Ovary (tissue), 10 donors: ENCODE measurements at places on chromosomes 13 and 19. TPM values are rescaled to one million over a fixed set of nuclear protein-coding genes. Genes with fewer than 3 reads are reported as not detected.

DNA sequence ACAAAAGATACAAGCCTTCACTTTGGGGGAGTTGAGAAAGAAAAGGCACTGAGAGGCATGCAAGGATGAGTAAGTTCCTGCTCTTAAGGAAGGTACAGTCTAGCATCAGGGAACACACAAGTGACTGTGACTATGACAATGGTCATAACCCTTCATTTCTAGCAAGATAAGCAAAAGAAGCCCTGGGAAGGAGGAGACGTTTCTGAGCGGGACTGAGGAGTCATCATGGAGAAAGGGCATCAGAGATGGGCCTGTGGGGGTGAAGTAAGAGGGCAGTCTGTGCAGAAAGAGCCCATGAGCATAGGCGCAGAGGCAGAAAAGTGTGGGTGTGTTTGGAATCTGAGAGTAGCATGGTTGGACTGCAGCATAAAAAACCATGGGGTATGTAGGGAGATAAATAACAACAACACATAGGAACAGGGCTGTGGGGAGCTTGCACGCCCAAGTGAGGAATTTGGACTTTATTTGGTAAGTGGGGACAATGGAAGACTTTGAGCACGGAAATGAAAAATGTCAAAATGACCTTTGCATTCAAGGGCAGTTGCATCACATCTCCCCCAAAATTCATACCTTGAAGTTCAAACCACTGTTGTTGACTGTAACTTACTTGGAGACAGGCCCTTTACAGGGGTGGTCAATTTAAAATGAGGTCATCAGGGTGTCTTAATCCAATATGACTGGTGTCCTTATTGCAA, 86.7 kb downstream of the MBNL2 start:
- H3K27me3 ChIP-seq, result no peaks in the 10 kb centered on the region
- peaks cover 14% of the 10 kb centered on the region for H3K4me1 ChIP-seq
- H3K27ac ChIP-seq, result no peak overlapping the region
- no peaks in the 10 kb centered on the region for H3K36me3 ChIP-seq
- H3K4me3 ChIP-seq, result no peak overlapping the region
- DNase-seq, result no peak

DNA sequence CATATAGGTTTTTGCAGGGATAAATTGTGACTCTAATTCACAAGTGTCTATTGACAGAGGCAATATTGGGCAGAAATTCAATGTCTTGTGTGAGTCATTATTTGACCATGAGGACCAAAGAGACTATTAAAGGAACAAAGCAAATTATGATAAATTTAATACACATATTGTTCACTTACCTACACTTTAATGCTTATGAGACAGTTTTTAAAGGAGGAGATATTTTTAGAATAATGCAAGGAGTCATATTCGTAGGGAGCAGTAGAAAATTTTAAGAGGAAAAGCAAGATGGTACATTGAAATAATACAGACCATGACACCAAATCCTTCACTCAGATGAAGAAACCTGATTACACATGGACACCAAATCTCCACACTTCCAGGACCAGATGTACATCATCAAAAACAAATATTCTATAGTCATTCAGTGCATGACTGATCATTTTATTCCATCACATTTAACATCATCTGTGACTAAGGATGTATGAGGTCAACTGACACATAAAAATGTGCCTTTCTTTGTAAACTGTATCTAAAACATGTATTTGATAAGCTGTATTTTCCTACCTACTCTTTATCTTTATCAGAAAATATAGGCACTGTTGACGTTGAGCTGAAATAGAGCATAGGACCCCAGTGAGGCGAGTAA, 4.2 kb upstream of the OR7A17 start:
- H3K36me3 ChIP-seq, result no peaks in the 10 kb centered on the region
- H3K27me3 ChIP-seq, result no peaks in the 10 kb centered on the region
- no peak for DNase-seq
- no peak overlapping the region for H3K27ac ChIP-seq
- H3K4me3 ChIP-seq, result no peak overlapping the region
- no peaks in the 10 kb centered on the region for H3K4me1 ChIP-seq

DNA sequence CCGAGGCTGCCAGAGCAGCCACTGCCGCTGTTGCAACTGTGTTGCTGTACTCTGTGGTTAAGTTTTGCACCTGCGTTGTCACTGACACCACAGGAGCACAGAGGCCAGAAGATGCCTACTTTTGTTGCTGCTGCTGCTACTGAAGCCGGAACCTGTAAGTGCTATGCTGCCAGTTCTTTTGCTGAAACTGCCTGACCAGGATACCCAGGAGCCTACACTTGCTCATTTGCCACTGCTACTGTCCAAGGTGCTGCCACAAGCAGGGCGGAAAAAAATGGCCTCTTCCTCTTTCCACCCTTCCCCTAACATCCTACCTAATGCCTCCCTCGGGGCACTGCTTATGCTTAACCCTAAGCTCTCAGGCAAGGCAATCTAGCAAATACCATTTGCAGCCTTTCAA, 29.0 kb upstream of the NBEA start:
- H3K36me3 ChIP-seq, result no peaks in the 10 kb centered on the region
- H3K27ac ChIP-seq, result no peak overlapping the region
- H3K27me3 ChIP-seq, result no peaks in the 10 kb centered on the region
- no peak overlapping the region for H3K4me3 ChIP-seq

GRCh38 chr19:18495204-18495911, 26.5 kb downstream of the ELL start:
- H3K36me3 ChIP-seq, result no peaks in the 10 kb centered on the region
- no peak overlapping the region for H3K27ac ChIP-seq
- peaks cover 40% of the 10 kb centered on the region for H3K4me1 ChIP-seq
- no peak overlapping the region for H3K4me3 ChIP-seq
- no peak for DNase-seq

- no peak for DNase-seq
- no peak overlapping the region for H3K4me3 ChIP-seq
- no peaks in the 10 kb centered on the region for H3K27me3 ChIP-seq
- H3K4me1 ChIP-seq, result no peaks in the 10 kb centered on the region
- H3K27ac ChIP-seq, result no peak overlapping the region
Measured at GRCh38 chr13:54859827-54860226, 1831.2 kb downstream of the OLFM4 start.

The KLK14 gene
- total RNA-seq, result not detected

DNA sequence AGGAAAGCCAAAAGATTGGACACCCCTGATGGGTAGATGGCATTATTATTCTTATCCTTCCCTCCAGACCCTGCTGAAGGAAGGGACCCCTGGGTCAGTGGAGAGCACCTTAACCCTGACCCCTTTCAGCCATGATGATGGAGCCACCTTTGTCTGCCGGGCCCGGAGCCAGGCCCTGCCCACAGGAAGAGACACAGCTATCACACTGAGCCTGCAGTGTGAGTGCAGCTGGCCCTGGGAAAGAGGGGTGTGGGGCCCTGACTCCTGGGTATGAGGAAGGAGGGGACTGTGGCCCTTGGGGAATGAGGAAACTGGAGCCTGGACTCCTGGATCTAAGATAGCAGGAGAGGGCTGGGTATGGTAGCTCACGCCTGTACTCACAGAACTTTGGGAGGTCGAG, 2.7 kb downstream of the KIRREL2 start:
- H3K4me1 ChIP-seq, result no peaks in the 10 kb centered on the region
- no peak for DNase-seq
- no peak overlapping the region for H3K27ac ChIP-seq
- H3K4me3 ChIP-seq, result no peak overlapping the region
- H3K27me3 ChIP-seq, result no peaks in the 10 kb centered on the region
- no peaks in the 10 kb centered on the region for H3K36me3 ChIP-seq

DNA sequence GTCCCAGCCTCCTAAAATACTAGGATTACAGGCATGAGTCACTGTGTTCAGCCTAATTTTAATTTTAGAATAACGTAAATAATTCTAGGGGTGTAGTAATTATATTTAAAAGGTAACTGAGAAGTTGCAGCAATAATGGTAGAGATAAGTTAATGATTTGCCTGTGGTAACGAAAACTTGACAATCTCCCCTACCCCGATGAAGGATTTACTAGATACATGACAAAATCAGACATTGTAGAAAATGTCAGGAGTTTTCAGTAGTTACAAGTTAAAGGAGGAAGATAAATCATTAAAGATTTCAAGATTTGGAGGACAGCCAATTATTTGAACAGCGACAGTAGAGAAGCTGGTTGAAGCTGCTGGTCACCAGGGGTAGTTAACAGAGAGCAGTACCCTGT, 652.2 kb upstream of the PCDH20 start:
- H3K4me1 ChIP-seq, result no peaks in the 10 kb centered on the region
- no peaks in the 10 kb centered on the region for H3K27me3 ChIP-seq
- DNase-seq, result no peak
- H3K4me3 ChIP-seq, result no peak overlapping the region
- H3K27ac ChIP-seq, result no peak overlapping the region
- H3K36me3 ChIP-seq, result no peaks in the 10 kb centered on the region

The ADAMTSL5 gene
- total RNA-seq, result 3.8 TPM

- peaks cover 1% of the 10 kb centered on the region for H3K4me1 ChIP-seq
- H3K27me3 ChIP-seq, result no peaks in the 10 kb centered on the region
- no peaks in the 10 kb centered on the region for H3K36me3 ChIP-seq
Measured at GRCh38 chr13:79382545-79383275, 23.3 kb downstream of the RBM26 start.

DNA sequence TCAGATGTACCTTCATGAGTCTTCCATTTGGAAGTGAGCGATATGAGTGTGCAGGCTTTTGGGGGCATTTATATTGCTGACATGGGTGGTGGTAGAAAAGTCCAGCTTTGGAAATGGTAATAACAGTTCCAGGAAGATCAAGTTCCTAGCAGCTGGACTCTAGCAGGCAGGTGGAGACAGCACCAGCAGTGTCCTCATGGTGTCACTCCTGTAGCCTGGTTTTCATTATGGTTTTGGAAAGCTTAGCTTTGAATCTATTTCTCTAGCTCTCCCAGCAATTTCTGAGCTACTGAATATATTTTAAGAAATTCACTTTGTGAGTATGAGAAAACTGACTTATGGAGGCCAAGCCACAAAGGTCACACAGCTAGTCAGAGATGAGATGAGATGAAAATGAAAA, 523.2 kb upstream of the HTR2A start:
- no peaks in the 10 kb centered on the region for H3K4me1 ChIP-seq
- H3K27ac ChIP-seq, result no peak overlapping the region
- no peak overlapping the region for H3K4me3 ChIP-seq
- no peaks in the 10 kb centered on the region for H3K36me3 ChIP-seq
- DNase-seq, result no peak

GRCh38 chr13:77737583-77738200, 40.2 kb downstream of the SLAIN1 start:
- no peaks in the 10 kb centered on the region for H3K36me3 ChIP-seq
- no peak for DNase-seq
- no peak overlapping the region for H3K4me3 ChIP-seq
- H3K27me3 ChIP-seq, result no peaks in the 10 kb centered on the region

GRCh38 chr19:36128392-36128736, 11.5 kb upstream of the CAPNS1 start:
- DNase-seq, result no peak
- H3K4me1 ChIP-seq, result no peaks in the 10 kb centered on the region
- H3K27me3 ChIP-seq, result no peaks in the 10 kb centered on the region

GRCh38 chr13:76790980-76791819, 95.0 kb downstream of the KCTD12 start:
- H3K36me3 ChIP-seq, result no peaks in the 10 kb centered on the region
- no peaks in the 10 kb centered on the region for H3K27me3 ChIP-seq
- H3K27ac ChIP-seq, result no peak overlapping the region
- H3K4me3 ChIP-seq, result no peak overlapping the region
- no peaks in the 10 kb centered on the region for H3K4me1 ChIP-seq

- no peak overlapping the region for H3K4me3 ChIP-seq
- H3K36me3 ChIP-seq, result no peaks in the 10 kb centered on the region
- H3K27ac ChIP-seq, result no peak overlapping the region
- no peak for DNase-seq
- H3K4me1 ChIP-seq, result peaks cover 10% of the 10 kb centered on the region
Measured at GRCh38 chr19:38385804-38386257, 2.0 kb downstream of the GGN start.

The CEACAM21 gene
- 0.48 TPM for total RNA-seq

The ZNF491 gene
- 2.9 TPM for total RNA-seq

DNA sequence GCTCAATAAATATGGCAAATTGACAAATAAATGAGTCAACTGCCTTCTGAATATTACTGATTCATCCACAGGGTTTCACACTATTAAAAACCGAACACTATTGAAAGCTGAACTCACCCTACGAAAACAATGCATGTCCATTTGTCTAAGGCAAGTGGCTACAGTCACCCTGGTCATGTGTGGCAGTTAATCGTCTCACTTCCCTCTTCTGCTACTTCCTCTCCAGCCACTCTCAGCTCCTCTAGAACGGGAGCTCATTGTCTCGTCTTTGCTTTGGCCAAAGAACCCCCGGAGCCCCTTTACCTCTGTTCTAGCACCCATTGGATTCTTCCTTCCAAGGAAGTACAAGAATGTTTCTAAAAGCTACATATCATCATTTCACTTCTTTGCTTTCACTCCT, 74.4 kb upstream of the ZNF599 start:
- no peak overlapping the region for H3K27ac ChIP-seq
- no peaks in the 10 kb centered on the region for H3K36me3 ChIP-seq
- H3K4me1 ChIP-seq, result no peaks in the 10 kb centered on the region
- no peak overlapping the region for H3K4me3 ChIP-seq

DNA sequence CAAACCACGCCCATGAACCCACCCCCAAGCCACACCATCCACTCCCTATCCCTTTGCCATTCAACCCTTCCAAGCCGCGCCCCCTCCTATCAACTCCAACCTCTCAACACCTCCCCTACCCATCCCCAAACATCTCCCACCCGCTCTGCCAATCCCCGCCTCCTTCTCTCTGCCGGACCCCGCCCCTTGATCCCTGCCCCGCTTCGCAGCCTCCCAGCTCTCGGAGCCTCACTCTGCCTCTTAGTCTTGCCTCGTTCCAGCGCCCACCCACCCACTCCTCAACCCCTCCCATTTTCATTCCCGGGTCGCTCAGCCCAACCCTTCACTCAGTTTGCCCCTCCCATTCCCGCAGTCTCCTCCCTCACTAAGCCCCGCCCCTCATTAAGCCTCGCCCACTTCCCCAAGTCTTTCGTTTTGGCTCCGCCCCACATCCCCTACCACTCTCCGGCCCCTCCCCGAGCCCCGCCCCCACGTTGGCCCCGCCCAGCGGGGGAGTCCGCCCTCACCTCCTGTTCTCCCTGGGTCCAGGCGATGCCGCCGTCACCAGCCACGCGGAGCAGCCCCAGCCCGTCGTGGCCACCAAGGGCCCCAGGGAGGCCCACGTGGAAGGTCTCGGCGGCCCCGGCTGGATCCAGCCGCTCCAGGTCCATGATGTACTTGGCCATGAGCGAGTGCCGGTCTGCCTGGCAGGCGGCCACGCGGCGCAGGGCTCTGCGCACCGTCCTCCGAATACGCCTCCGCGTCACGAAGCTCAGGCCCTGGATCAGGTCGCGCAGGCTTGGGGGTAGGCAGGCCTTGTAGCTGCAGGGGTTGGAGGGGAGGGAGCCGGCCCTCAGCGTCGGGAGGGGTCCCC, 5.7 kb downstream of the JAK3 start:
- H3K4me3 ChIP-seq, result peak overlapping the region; percentile 28
- peaks cover 7% of the 10 kb centered on the region for H3K4me1 ChIP-seq
- no peaks in the 10 kb centered on the region for H3K36me3 ChIP-seq
- H3K27me3 ChIP-seq, result no peaks in the 10 kb centered on the region
- H3K27ac ChIP-seq, result peak overlapping the region; percentile 87
- peak; percentile 99 for DNase-seq

The PTH2 gene
- total RNA-seq, result not detected
